ENCODE measurements at places on chromosomes 5 and 9. TPM values are rescaled to one million over a fixed set of nuclear protein-coding genes. Genes with fewer than 3 reads are reported as not detected.

The DHFR gene
- total RNA-seq, result 147 TPM

The JAKMIP2 gene
- 0.79 TPM for total RNA-seq

The SLC35D2 gene
- total RNA-seq, result 10.6 TPM

The NEUROG1 gene
- not detected for total RNA-seq

GRCh38 chr5:176812269-176813259 is 2.2 kb downstream of the UNC5A start:
- no peaks in the 10 kb centered on the region for H3K36me3 ChIP-seq
- peak; percentile 42 for DNase-seq
- peaks cover 23% of the 10 kb centered on the region for H3K4me1 ChIP-seq

DNA sequence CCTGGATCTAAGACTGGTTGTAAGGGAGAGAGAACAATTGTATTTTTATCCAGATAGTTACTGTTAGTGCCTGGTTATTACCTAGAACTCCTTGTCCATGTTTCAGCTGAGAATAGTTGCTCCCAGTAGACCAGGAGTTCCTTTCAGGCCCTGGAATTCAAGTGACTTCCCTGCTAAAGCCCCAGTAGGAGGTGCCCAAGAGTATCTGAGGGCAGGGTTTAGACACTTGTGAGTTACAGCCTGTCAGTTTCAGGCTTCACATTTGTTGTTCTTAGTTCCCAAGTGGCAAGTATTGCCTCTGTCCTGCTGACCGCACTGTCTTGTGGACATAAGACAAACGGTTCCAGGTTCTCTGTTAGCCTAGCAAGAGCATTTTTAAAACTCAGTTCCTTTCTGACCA is 743.9 kb upstream of the SEMA6A start:
- no peaks in the 10 kb centered on the region for H3K36me3 ChIP-seq
- no peak overlapping the region for H3K27ac ChIP-seq
- DNase-seq, result no peak

GRCh38 chr5:132265336-132266030 is 8.0 kb downstream of the PDLIM4 start:
- H3K4me1 ChIP-seq, result peaks cover 100% of the 10 kb centered on the region
- DNase-seq, result peak; percentile 94
- no peaks in the 10 kb centered on the region for H3K27me3 ChIP-seq
- H3K27ac ChIP-seq, result peak overlapping the region; percentile 83
- no peak overlapping the region for H3K4me3 ChIP-seq

- H3K36me3 ChIP-seq, result no peaks in the 10 kb centered on the region
- H3K4me3 ChIP-seq, result no peak overlapping the region
- H3K4me1 ChIP-seq, result peaks cover 6% of the 10 kb centered on the region
- H3K27ac ChIP-seq, result no peak overlapping the region
- DNase-seq, result peak; percentile 25
- no peaks in the 10 kb centered on the region for H3K27me3 ChIP-seq
Measured at GRCh38 chr9:122777935-122778627, 10.7 kb upstream of the OR5C1 start.

- no peaks in the 10 kb centered on the region for H3K27me3 ChIP-seq
- H3K4me1 ChIP-seq, result no peaks in the 10 kb centered on the region
- no peak for DNase-seq
- no peak overlapping the region for H3K4me3 ChIP-seq
Measured at GRCh38 chr9:37820142-37820541, 19.5 kb downstream of the DCAF10 start.

DNA sequence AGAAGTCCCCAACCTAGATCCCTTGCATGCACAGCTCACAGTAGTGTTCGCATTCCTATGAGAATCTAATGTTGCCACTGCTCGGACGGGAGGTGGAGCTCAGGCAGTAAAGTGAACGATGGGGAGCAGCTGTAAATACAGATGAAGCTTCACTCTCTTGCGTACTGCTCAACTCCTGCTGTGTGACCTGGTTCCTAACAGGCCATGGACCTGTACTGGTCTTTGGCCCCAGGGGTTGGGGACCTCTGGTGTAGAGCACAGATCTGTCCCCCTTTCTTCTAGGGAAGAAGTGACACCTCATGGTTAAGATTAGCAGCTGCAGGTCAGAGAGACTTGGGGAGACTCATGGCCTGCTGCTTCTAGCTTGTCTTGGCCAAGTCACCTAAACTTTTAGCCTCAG is 7.1 kb downstream of the ARHGEF28 start:
- H3K36me3 ChIP-seq, result 0 out of 2 replicates have a peak, but pooled peaks cover 3% of the 10 kb centered on the region
- no peaks in the 10 kb centered on the region for H3K27me3 ChIP-seq
- H3K4me1 ChIP-seq, result peaks cover 11% of the 10 kb centered on the region
- H3K4me3 ChIP-seq, result no peak overlapping the region

DNA sequence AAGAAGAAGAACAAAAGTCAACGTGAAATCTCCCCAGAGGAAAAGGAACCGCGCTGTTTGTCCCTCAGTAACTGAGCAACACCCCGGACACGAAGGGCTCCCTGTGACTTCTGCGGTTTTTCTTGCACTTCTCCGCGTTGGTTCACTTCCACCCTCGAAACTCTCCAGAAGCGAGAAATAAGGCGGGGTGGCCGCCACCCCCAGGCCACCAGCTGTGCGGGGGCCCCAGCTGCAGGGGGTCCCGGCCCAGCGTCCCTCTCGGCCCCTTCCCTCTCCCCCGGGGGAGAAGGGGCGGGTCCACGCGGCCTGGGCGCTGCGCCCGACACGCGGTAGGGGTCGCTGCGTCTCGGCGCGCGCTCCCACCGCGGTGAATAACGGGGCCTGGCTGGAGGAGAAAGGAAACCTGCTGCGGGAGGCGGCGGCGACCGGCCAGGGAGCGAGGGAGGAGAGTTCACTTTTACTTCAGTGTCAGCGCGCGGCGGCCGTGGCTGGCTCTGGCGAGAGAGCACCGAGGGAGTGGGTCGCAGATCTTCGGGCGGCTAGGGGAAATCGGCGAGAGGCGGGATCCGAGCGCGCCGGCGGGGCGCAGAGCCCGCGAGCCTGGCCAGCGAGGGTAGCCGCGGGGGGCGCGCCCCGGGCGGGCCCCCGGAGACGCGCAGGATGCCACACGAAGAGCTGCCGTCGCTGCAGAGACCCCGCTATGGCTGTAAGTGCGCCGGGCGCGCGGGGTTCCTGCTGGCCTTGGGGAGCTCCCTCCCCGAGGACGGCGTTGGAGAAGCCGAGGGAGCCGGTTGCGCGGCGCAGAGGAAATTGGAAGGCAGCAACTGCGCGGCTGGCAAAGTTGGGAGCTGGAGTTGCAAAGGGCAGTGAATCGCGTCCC is at the start of gene IQGAP2:
Gene IQGAP2 (plus strand): TSS at position 400 of the 880 bp plus-strand sequence. CDS start 261 bp downstream, at position 661.
- no peak within 1 kb of the TSS for H3K27ac ChIP-seq
- peaks cover 88% of the 10 kb centered on the region for H3K27me3 ChIP-seq
- no peaks in the 10 kb centered on the region for H3K36me3 ChIP-seq
- H3K4me3 ChIP-seq, result peak within 1 kb of the TSS; percentile 43

- peaks cover 14% of the 10 kb centered on the region for H3K4me1 ChIP-seq
- no peak overlapping the region for H3K4me3 ChIP-seq
- H3K36me3 ChIP-seq, result no peaks in the 10 kb centered on the region
- H3K27ac ChIP-seq, result no peak overlapping the region
- no peak for DNase-seq
- peaks cover 60% of the 10 kb centered on the region for H3K27me3 ChIP-seq
Measured at GRCh38 chr9:98709968-98710965, 1.5 kb upstream of the GABBR2 start.

DNA sequence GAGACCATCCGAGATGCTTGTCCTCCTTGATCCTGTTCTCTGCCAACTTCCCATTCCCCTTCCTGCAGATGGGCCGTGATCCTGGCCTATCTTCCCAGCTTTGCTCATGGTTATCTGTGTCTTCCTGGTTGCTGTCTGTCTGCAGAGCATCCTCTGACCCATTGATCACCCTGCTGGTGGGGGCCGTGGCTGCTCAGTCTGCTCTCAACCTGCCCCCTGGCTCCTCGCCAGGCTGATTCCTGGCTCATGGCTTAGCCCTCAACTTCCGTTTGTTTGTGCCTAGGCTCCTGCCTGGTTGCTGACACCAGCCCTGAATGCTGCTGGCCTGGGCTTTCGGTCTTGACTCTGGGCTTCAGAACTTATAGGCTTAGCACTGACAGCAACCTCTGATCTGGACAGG is 67.1 kb upstream of the SMIM15 start:
- H3K4me3 ChIP-seq, result no peak overlapping the region
- no peaks in the 10 kb centered on the region for H3K4me1 ChIP-seq
- H3K27ac ChIP-seq, result no peak overlapping the region
- DNase-seq, result no peak
- peaks cover 3% of the 10 kb centered on the region for H3K36me3 ChIP-seq

DNA sequence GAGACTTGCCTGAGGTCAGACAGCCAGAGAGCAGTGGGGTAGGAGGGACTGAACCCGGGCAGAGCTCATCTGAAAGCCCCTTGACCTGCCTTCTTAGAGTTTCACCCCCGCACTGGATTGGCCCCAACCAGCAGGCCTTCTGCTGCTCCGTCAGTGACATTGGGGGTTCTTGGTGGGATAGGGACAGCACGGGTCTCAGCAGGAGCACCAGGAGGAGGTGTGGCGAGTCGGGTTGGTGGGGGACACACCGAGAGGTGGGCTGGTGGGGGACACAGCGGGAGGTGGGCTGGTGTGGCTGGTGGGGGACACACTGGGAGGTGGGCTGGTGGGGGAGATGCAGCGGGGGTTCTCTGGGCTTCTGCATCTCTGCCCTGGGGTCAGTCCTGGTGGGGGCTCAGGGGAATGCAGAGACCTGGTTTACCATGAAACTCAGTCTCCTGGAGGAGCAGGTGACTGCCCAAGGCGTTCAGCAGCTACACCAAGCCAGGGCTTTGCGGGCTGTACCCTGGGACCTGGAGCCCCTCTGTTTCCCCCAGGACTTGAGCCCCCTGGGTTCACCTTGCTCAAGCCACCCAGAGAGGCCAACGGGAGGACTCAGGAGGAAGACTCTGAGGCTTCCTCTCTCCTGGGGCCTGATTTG is 28.1 kb upstream of the RNU6ATAC start:
- no peak overlapping the region for H3K4me3 ChIP-seq
- H3K27me3 ChIP-seq, result no peaks in the 10 kb centered on the region
- no peaks in the 10 kb centered on the region for H3K4me1 ChIP-seq
- no peak for DNase-seq
